Hematopoietic multipotent progenitor cell treated with erythropoietin and hydrocortisone succinate and interleukin-3 and kit ligand, for 4 days (in vitro differentiated cells): ENCODE measurements at places on chromosomes 16 and 17.

DNA sequence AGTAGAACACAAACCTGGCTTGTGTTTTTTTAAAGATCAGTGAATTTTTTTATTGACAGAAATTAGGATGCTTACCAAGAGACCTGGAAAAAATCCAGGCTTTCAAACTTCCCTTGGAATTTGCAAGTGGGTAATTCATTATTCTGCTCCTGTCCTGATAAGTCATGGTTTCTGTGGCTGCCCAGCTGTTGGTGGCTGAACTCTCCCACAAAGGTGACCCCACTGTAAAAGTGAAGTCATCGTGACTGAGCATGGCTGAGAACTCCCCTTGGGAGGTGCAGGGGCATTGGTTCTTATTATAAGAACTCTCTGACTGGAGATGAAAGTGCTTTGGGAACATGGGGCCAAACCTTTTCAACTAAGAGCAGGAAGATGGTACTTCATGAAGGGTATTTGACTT is 46.6 kb upstream of the TANC2 start:
- peak; percentile 22 for DNase-seq

GRCh38 chr17:58327363-58328194 is 1.0 kb downstream of the TSPOAP1 start:
- DNase-seq = peak; percentile 70

DNA sequence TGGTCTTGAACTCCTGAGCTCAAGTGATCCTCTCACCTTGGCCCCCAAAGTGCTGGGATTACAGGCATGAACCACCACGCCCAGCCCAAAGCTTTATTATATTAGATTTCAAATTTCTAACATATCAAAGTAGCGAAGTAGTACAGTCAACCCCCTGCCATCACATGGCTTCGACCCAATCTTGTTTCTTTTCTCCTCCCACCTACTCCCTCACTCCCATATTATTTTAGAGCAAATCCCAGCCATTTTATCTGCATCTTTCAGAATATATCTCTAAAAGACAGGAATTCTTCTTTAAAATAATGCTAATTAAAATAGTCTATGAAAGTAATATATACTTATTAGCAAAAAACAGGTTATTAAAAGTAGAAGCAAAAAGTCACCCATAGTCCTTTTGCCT is 893 bp downstream of the IGSF6 start:
- no peak for DNase-seq

DNA sequence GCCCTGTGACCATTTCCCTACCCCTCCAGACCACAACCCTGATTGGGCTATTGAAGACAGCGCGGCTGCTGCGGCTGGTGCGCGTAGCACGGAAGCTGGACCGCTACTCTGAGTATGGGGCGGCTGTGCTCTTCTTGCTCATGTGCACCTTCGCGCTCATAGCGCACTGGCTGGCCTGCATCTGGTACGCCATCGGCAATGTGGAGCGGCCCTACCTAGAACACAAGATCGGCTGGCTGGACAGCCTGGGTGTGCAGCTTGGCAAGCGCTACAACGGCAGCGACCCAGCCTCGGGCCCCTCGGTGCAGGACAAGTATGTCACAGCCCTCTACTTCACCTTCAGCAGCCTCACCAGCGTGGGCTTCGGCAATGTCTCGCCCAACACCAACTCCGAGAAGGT is 12.5 kb downstream of the KCNH6 start:
- DNase-seq = no peak

DNA sequence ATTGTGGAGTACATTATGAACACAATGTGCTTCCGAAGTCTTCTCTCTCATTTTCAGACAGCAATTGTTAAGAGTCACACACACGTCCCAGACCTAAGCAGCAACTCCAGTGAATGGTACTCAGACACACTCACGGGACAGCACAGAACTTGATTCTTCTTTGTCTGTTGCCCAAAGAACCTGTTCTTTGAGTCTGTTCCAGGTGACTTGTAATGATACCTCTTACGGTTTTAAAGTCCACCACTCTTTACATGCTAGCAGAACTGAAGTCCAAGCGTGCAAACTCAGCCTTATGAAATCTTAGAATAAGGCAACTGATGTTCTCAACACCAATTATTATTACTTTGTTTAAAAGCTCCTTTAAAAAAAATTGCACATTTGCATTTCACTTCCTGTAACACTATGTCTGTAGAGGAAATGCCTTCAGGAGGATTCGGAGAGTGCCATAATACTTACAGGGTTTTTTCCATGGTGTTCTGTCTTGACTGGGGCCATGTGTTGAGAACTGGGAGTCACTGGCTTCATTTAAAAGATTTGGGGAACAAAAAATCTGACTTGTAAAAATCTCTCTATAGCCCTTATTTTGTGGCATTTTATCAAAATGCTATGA is 48.1 kb downstream of the MARF1 start:
- no peak for DNase-seq
